ENCODE measurements at places on chromosomes 2 and 18.
A peak's percentile ranks its signal among the peaks of the same experiment; 100 is the strongest.

DNA sequence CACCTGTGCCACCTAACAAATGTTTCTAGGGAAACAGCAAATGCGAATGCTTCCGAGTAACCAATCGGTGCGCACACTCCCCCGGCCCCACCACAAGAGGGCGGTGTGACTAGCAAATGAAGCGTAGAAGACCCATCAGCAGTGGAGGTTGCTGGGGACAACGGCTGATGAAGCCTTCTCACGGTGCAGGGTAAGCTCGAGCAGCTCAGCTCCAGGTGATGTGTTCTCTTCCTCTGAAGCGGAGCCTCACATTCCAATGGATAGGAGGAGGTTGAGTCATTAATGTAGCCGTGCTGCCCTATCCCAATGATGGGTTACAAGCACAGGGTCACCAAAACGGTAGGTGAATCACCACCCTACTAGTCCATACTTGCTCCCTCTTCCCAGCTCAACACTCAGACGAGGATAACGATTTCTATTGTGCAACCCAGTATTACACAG lies 127.6 kb upstream of the TWIST2 start:
- DNase-seq: no peak

GRCh38 chr2:80869858-80870438 lies 565.4 kb upstream of the LRRTM1 start:
- DNase-seq: no peak

GRCh38 chr2:240304746-240305161 lies 130.7 kb upstream of the GPC1 start:
- DNase-seq: no peak

DNA sequence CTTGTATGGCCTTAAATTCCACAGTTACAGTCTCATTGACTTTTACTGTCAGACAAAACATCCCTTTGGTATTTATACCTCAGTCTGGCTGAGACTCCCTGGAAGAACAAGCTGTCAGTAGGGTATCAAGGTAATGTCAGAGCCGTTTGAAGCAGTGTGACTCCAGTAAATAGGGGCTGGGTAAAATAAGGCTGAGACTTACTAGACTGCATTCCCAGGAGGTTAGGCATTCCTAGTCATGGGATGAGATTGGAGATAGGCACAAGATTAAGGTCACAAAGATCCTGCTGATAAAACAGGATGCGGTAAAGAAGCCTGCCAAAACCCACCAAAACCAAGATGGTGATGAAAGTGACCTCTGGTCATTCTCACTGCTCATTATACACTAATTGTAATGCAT lies 219.5 kb upstream of the SKOR2 start:
- DNase-seq: no peak

- no peak for DNase-seq
Measured at GRCh38 chr2:44778671-44779476, 162.6 kb upstream of the SIX3 start.

DNA sequence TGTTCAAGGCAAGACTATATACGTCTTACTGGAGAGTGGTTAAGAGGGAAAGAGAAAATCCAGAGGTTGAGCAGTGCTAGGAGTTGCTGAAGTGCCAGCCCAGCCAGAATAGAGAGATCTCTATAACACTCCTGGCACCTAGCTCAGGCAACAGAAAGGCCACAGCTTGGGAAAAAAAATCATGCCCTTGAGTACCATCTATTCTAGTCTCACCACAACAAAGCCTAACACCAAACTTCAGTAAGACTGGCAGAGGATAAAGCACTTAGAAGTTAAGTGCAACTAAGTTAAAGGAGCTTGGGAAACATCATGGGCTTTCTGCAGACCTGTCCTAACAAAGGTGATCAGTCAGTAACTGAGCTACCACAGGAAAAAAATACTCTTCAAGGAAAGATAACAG lies 24.2 kb downstream of the INO80C start:
- no peak for DNase-seq

- no peak for DNase-seq
Measured at GRCh38 chr18:63299837-63300745, 19.5 kb downstream of the BCL2 start.

DNA sequence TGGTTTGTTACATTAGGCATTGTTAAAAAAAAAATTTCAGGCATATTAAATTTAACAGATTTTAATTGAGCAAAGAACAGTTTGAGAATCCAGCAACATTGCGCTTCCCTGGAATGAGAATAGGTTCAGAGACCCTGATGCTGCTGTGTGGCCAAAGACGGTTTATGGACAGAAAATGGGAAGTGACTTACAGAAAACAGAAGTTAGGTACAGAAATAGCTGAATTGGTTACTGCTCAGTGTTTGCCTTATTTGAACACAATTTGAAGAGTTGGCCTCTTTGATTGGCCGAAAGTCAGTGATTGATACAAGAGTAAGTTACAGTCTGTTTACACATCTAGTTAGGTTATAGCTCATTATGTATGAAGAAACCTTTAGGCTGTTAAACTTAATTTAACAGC lies 6.0 kb upstream of the NEDD4L start:
- DNase-seq: no peak

DNA sequence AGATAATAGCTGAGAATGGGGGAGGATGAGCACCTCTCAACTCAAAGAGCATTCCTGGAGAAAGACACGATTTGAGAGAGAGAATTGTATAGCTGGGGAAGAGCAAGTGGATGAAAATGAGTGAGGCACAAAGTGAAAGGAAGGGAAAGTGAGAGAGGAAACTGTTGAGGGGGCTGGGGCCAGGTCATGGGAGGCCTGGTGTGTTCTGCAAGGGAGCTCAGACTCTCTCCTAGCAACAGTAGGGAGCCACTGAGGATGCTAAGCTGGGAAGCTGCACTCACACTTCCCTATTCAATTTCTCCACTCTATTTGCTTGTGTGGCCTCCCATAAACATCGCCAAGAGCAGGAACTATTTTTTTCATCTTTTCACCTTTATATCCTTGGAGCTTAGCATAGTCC lies 14.8 kb downstream of the EVA1A start:
- no peak for DNase-seq

DNA sequence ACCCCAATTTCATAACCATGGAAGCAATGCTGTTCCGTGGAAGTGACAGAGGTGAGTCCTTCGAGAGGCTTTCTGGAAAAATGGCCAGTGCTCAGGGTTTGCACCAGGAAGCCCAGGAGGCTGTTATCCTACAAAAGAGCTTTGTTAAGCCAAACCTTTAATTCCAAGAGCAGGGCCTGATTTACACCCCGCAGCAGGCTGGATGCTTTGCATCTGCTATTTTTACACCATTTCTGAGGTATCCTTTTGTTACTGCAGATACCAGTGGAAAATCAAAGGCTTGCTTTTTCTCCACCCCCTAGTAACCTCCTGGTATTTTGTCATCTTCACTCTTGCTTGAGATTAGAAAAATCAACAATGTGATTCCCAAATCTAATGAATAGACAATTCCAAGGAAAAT lies 380.6 kb downstream of the SOX11 start:
- DNase-seq: no peak

GRCh38 chr2:20362701-20363435 lies 12.2 kb upstream of the PUM2 start:
- DNase-seq: no peak

DNA sequence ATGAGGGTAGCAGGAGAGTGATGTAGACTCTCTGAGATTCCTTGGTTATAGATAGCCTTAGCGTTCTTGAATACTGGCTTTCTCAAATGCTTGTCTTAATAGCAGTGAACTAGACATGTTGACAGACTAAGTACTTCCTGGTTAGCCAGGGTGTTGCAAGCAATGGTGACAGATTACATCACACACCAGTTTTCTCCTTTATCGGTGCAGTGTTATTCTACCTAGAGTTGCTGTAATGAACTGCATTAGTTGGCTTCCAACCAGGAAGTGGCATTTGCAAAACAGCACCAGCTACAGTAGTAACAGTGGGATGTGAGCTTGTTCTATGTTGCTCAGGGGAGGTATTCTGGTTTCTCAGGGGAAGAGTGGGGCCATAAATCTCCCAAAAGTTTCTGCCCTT lies 582.2 kb upstream of the DDX18 start:
- no peak for DNase-seq

GRCh38 chr18:62744076-62744968 lies 29.0 kb downstream of the PHLPP1 start:
- no peak for DNase-seq

GRCh38 chr2:144230448-144231085 lies 289.4 kb downstream of the ZEB2 start:
- DNase-seq: peak; percentile 59

DNA sequence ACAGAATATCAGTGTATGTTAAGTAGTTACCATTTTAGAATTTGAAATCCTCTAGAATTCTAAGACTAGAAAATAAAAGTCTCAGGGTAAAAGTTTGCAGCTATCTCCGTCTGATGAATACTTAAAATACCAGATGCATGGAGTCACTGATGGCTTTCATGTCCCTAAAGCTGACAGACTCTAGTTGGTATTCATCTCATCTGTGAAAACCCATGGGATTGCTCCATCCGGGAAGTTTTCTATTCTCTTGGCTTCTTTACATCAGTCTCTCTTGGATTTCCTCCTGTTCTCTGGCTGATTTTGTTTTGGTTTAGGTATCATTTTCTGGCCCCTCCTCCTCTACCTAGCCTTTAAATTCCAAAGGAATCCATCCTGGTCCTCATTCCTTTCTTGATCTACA lies 465.6 kb upstream of the POU3F3 start:
- DNase-seq: no peak

DNA sequence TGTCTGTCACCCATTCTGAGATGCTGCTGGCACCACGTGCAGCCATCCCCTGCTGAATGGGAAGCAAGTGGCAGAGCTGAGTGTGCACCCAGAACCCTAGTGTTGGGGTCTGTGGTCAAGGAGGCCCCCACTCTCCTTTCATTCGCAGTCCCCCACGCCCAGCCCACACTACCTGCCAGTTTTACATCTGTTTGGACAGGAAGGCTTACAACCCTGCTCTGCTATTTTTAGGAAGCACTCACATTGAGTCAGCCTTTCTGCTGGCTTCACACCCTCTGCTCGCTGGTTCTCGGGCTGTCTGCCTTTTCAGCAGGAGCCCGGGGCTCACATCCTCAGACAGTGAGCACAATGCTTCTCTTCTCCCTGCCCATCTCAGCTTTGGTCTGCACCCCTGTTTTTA lies 10.7 kb upstream of the ADCY3 start:
- no peak for DNase-seq

- no peak for DNase-seq
Measured at GRCh38 chr2:115083225-115083624, 640.8 kb downstream of the DPP10 start.

DNA sequence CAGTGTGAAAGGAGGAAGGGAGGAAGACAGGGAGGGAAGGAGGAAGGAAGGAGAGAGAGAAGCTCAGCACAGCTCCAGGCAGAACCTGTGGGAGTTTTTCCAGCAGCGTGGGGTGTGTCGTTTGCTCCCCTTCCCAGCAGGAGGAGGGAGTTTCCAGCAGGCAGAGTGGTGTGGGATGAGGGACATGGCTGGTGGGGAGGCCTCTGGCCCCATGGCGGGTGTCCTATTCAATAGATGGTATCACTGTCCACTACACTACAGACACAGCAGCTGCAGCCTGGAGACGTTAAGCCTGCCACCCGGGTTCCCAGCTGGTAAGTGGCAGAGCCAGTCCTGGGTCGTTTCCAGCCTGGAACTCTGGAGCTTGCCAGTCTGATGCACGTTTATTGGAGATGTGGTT lies 44.7 kb downstream of the GLI2 start:
- DNase-seq: no peak

DNA sequence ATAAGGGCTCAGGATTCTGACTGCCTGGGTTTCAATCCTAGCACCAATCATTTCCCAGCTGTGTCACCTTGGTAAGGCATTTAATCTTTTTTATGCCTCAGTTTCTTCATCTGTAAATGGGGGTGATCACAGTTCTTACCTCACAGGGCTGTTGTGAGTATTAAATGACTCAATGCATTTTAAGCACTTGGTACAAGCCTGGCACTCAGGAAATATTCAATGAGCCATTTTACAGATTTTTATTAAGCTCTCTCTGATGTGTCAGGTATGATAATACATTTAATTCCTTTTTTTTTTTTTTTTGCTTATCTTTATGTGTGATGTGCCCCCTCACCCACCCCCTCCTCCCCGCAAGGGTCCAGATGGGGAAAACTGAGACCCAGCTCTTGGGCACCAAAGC lies 12.0 kb downstream of the SPEG start:
- DNase-seq: no peak

DNA sequence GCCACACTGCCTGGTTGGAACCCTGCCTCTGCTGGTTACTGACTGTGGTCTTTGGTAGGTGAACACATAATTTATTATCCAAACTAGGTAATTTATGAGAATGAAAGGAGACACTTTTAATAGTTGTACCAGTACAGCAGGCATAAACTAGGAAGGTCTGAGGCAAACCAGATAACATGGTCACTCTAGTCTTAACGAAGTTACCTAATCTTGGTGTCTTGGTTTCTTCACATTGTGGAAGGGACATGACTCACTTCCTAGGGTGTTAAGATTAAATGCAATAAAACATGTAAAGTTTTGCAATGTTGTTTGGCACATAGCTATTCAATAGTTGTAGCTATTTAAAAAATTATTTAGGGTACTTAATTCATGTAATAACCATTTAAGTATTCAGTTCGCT lies 23.3 kb downstream of the SPTBN1 start:
- DNase-seq: no peak

- DNase-seq: no peak
Measured at GRCh38 chr2:197614532-197614931, 60.9 kb downstream of the RFTN2 start.

GRCh38 chr18:2281086-2281485 lies 290.2 kb downstream of the METTL4 start:
- no peak for DNase-seq

DNA sequence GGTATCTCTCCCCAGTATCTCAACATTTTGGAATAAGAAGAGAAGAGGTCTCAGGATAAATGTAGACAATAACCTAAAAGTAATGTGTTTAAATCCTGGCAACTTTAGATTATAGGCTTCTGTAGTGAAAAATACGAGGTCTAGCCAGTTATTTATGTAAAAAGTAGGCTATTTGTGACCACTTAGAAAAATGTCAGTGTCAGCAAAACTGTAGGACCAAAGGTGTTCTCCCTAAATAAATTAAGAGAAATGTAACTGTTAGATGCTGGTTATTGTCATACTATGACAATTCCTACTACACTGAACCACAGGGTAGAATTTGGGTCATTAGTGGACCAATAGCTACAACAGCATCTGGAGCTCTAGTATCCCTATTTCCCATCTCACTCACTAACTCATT lies 2.0 kb downstream of the SUPT7L start:
- DNase-seq: no peak

GRCh38 chr2:177942731-177943130 lies 129.8 kb downstream of the PDE11A start:
- no peak for DNase-seq

DNA sequence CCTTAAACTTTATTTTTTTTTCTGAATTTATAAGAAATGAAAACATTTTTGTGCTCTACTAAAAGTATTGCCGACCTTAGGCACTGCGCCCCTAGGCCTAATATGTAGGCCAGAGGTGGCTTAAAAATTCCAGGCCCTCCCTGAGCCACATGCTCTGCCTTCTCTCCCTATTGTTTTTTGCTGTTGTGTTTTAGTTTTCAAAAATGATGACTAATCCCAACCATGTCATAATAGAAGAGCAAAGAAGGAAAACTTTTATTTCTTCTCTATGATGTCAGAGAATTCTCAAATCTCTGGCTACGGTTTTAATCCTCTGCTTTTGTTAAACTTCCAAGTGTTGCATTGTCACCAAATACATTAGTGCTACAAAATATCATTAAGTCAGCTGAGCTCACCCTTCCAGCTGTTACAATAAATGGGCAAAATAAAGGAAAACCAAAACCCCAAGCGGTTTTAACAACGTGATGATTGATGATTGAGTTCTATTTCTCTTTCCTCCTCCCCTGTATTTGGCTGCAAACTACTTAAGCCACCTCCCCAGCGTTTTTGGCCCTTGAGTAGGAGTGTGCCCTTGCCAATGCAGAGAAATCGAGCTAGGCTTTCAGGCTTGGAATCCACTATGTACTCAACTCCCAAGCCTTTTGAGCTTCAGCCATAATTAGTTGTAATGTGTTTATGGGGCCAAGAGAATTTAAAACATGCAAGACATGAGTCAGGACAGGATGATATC lies 163.5 kb upstream of the POU3F3 start:
- DNase-seq: no peak
